Activated T-helper 17 cell treated with anti-CD3 and anti-CD28 coated beads, Interleukin-2, amount 50 U/mL, for 72 hours (primary cell): ENCODE measurements at places on chromosomes 4 and X. TPM values are rescaled to one million over a fixed set of nuclear protein-coding genes. Genes with fewer than 3 reads are reported as not detected.

The NSUN7 gene
- not detected for total RNA-seq

The WNK3 gene
- 0.11 TPM for total RNA-seq

The NAA11 gene
- total RNA-seq, result not detected

The MAGEA4 gene
- not detected for total RNA-seq

The GRIA3 gene
- not detected for total RNA-seq

The TMPRSS11D gene
- total RNA-seq, result not detected

The FAAH2 gene
- total RNA-seq, result 3.9 TPM

The ARHGAP4 gene
- 105 TPM for total RNA-seq

The PRR27 gene
- total RNA-seq, result not detected

The TASL gene
- 1.9 TPM for total RNA-seq

The SMR3B gene
- total RNA-seq, result not detected

The CC2D2A gene
- total RNA-seq, result not detected

The SPARCL1 gene
- total RNA-seq, result not detected

The EREG gene
- total RNA-seq, result not detected

The COX7B gene
- 166 TPM for total RNA-seq

The UGT2A1 gene
- total RNA-seq, result not detected

The REST gene
- 51.8 TPM for total RNA-seq

The BBS12 gene
- total RNA-seq, result 1.6 TPM

The GABRB1 gene
- not detected for total RNA-seq

The ADAMTS3 gene
- total RNA-seq, result not detected
